ENCODE measurements at places on chromosomes 7 and 10. TPM values are rescaled to one million over a fixed set of nuclear protein-coding genes. Genes with fewer than 3 reads are reported as not detected.

Gene GRM3
- not detected for total RNA-seq

Gene ZNF775
- 5.0 TPM for total RNA-seq

Gene LOXL4
- total RNA-seq = 20.1 TPM

Gene ANKRD61
- not detected for total RNA-seq

Gene HPSE2
- total RNA-seq = not detected

Gene ZNF273
- 7.8 TPM for total RNA-seq

Gene GNGT1
- total RNA-seq = not detected

Gene TAS2R41
- total RNA-seq = not detected

Gene ZNF853
- 1.7 TPM for total RNA-seq

Gene LGI1
- total RNA-seq = not detected

Gene BMPR1A
- total RNA-seq = 92.9 TPM

Gene GTF2IRD1
- 52.2 TPM for total RNA-seq

Gene HTR5A
- total RNA-seq = not detected

Gene PAOX
- 7.8 TPM for total RNA-seq

Gene KLHDC10
- total RNA-seq = 26.4 TPM

Gene PTN
- total RNA-seq = 4.7 TPM

Gene ANXA8
- 0.30 TPM for total RNA-seq

GRCh38 chr10:63267414-63268148 lies 134.5 kb downstream of the NRBF2 start:
- peak; percentile 73 for DNase-seq

DNA sequence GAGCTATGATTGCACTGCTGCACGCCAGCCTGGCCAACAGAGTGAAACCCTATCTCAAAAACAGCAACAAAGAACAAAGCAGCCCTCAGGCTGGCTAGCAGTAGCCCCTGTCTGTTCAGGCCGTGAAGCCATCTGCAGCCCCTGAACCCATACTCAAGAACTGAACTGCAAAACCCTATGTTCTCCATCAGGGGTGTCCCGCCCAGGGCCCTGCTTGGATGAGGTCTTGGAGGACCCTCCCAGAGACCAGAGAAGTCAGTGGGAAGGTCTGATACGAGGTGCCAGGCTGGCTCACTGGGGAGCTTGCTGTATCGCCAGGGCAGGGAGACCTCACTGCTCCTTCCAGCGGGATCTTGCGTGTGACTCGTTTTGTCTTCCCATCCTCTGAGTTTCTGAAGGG lies 39.3 kb downstream of the RBM17 start:
- no peak for DNase-seq

- DNase-seq = no peak
Observed at GRCh38 chr10:43314626-43315495, 48.0 kb upstream of the RASGEF1A start.

DNA sequence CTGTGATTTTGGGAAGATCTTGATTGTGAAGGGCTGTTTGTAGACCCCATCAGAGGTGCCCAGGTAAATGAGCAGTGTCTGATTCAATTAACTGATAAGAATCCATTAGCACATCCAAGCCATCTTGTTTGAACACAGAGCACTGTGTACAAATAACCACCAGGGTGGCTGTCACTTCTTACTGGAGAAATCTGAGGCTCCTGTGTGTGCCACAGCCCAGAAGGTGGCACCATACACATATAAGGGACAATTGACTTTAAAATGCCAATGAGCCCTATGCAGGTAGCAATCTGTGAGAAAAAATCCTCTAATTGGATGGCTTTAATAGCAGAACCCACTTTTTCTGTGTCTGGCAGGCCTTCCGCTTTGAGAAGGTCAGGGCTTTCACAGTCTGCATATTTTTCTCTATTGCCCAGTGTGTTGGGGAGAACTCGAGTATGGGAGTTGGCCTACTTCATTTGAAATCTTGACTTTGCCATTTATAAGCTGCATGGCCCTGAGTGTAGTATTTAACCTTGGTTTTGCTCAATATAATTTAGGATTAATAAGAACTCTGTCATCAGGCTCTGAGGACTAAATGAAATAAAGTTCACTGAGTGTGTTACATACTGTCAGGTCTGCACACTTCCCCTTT lies 517.4 kb downstream of the CCSER2 start:
- peak; percentile 12 for DNase-seq

GRCh38 chr10:11824376-11824775 lies 1.2 kb downstream of the PROSER2 start:
- DNase-seq = no peak

DNA sequence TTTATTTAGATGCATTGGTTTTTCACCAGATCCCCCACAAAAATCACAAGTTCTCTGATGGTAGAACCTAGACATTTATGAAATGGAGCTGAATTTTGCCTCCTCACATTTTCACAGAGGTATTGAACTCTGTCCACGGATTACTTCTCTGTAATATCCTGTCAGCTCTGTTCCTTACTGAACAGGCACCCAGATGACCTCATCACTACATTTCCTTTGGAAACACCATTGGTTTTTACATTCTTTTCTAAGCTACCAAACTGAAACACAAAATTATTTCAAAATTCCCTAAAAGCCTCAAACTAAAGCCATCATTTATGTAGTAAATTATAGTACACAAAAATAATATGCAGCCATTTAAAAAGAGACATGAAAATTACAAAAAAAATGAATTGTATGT lies 98.3 kb upstream of the KCNIP2 start:
- no peak for DNase-seq

DNA sequence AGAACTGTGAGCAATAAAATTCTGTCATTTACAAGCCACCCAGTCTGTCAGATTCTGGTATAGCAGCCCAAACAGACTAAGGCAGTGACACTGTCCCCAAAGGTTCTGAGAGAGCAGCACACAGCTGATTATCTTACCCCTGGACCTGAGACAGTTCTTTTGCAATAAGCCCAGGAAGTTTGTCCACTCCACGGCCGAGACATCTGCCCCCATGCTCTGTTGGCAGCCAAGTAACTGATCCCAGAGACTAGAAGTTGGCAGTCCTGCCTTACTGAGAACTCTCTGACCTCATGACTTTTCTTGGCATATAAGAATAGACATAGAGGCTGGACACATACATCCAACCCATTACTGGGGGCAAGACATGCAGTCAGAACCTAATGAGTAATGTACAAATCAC lies 243.0 kb upstream of the GRB10 start:
- DNase-seq = no peak

- DNase-seq = peak; percentile 21
Observed at GRCh38 chr10:77667426-77668324, 30.1 kb upstream of the KCNMA1 start.

GRCh38 chr7:953547-954327 lies 743 bp downstream of the ADAP1 start:
- no peak for DNase-seq

GRCh38 chr10:59007307-59008025 lies 169.0 kb upstream of the PHYHIPL start:
- DNase-seq = peak; percentile 53

DNA sequence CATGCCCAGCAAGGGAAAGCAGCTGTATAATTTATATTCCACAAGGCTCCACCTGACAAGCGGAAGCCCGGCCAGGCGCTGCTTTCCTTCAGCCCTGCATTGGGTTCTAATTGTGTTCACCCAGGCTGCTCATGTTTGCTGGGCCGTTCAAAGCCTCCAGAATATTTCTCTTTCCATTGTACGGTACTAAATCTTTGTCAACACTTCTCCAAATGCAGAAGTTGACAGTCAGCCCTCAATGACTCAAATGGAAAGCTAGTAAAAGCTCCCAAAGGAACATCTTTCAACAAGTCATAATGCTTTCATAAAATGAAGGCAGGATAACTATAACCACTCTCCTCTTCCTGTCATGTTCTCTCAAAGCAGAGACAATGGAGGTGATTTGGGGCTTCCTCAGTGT lies 17.8 kb upstream of the CPXM2 start:
- no peak for DNase-seq

DNA sequence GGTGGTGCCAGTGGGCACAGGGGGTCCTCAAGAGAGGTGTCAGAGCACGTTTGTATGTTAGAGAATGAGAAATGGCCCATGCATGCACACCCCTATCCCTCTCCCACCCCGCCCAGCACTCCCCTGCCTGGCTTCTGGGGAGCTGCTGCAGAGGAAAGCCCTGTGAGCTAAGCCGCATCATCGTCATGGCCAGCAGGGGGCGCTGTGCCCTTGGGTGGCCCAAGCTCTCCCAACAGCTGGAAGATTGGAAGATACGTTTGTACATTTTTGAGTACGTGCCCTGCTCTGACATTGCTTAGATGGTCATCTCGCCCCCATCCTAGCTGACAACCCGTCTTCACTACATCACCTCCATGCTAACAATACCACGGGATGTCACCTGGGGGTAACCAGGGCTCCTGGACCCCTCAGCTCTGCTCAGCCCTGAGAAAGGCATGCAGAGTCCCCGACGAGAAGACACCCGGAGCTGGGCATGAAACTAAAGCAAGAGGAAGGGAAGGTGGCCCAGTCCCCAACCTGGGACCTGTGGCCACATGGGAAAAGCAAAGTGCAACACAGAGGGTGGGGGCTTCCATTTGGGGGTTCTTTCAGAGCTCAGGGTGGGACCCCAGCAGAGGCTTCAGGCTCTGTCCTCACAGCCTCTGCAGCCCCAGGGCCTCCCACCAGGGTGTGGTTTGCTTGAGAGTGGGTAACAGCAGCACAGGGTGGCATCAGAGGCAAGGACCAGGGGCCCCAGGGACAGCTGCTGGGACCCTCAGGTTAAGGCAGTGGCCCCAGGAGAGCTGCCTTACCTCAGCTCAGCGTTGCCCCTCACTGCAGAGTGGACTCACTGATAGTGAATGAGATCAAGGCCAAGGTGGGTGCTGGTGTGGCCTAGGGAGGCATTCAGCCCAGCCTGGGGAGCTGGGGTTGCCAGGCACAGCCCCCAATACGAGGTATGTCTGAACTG lies 136.6 kb downstream of the PTPN20 start:
- peak; percentile 25 for DNase-seq

DNA sequence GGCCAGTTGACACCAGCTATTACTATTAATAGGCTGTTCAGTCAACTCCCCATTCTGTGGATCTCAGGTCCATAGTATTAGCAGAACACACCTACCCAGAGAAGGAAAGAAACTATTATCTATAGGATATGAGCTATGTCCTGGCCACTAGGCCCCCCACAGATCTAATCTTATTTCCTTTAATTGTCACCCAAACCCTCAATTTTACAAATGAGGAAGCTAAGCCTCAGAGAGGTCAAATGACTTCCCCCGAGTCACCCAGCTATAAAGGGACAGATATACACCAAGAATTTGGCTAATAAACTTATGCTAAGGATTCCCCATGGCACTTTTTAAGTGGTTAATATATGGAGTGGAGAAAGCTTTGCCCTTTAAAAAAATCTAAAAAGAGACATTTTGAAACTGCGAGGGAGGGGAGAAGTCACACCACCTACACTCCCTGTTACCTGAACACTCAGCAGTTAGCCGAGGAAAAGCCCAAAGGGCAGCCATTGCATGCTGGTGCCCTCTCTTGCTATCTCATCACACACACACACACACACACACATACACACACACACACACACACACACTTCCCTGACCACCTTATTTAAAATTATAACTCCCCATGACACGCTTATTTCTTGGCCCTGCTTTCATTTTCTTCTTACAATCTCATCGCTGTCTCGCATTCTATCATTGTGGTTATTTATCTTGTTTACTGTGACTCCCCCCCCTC lies 157.0 kb upstream of the ADO start:
- DNase-seq = no peak

- DNase-seq = no peak
Observed at GRCh38 chr10:13201132-13201531, 33.0 kb downstream of the UCMA start.

GRCh38 chr10:66187053-66187733 lies 738.6 kb upstream of the LRRTM3 start:
- peak; percentile 56 for DNase-seq

GRCh38 chr7:36600869-36601530 lies 123.3 kb downstream of the AOAH start:
- peak; percentile 80 for DNase-seq

DNA sequence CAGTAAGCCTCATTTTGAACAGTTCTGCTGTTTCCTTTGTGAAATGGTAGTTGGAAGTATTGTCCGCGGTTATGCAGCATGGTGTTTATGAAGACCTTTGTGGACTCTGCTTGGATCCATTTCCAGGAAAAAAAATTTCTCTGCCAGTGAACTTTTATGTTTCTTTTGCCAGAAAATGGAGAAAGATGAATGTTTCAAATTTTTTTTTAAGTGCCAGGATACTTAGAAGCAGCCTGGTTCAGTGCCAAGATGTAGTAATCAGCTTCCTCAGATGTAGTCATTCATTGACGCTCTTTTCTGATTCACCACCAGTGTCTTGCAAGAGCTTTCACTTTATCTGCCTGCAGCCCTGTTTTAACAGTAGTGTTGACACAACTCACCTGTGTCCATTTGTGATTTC lies 258.2 kb downstream of the SDK1 start:
- peak; percentile 96 for DNase-seq

GRCh38 chr10:88067737-88068136 lies 204.3 kb downstream of the PTEN start:
- DNase-seq = no peak

- DNase-seq = peak; percentile 96
Observed at GRCh38 chr10:33335801-33336581, 1.5 kb upstream of the NRP1 start.

DNA sequence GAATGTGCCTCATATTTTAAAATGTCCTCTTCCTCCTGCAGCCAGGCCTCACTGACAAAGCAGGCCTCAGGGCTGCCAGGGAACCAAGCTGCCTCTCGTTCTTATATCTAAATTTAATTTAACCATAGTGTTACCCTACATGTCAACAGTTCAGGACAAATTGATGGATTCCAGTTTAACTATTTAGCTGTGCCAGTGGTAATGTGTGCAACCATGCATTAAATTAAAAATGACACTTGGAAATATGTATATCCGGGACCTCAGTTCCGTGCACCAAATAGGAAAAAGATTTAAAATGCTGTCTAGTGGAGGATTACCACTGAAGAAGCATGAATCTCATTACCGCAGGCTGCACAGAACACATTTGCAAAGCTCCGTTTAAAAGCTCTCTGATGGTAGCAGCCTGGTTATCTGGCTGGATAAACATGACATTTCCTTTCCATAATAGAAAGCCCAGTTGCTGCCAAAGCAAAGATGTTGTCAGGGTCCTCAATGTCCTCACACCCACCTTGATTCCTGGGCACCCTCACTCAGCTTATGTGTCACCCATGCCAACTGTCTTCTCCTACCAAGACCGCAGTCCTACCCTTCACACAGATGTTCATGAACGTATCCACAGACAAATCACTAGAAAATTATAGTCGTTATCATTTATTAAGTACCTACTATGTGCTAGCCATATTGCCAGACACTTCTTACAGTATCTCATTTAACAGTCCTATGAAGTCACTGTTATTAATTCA lies 73.3 kb upstream of the FRMD4A start:
- no peak for DNase-seq

GRCh38 chr7:12553416-12553815 lies 17.1 kb upstream of the SCIN start:
- DNase-seq = no peak

DNA sequence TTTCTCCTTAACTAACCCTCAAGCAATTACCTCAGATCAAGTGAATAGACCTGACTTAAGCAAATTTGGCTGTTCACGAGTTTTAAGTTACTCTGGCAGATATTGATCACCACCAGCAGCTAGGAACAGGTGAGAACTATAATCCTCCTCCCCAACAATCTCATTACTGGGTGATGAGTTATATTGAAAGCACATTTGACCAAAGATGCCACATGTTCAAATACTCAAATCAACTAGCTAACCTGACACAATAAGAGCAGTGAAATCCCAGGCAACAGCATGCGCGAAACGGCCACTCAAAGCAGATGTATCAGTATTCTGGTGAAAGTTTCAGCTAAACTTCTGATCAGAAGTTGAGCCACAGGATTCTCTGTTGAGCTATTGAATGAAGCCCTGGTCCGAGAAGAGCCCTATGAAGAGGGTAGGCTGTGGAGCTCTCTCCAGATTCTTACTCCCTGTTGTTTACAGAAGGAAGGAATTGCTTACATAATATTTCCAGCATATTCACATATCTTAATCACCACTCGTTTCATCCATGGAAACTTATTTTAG lies 52.6 kb downstream of the CAV1 start:
- no peak for DNase-seq

All from renal cortical epithelial cell (primary cell).